ENCODE measurements at places on chromosomes 12 and 14.

- DNase-seq, result no peak
These were observed 109.6 kb downstream of the FOXN3 start for GRCh38 chr14:89307409-89307808.

DNA sequence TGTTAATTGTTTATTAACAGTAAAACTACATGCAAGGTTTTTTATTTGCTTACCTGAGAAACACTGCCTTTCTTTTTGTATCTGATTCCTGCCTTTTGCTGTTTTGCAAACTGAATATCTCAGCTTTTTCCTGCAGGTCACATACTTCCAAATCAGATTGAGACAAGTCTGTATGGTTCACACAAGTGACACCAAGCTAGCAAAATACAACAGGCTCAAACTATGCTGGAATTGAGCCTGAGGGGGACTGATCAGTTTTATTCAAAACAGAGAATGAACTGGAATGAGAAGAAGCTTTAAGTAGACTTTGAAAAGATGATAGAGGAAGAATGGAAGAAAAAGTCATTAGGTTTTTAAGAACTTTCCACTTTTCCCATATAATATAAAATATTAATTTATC is 12.2 kb upstream of the CDK17 start:
- DNase-seq, result no peak

- DNase-seq, result no peak
These were observed 77.2 kb downstream of the CCDC92 start for GRCh38 chr12:123895451-123895850.

GRCh38 chr14:81594012-81594411 is 60.4 kb upstream of the SEL1L start:
- no peak for DNase-seq

DNA sequence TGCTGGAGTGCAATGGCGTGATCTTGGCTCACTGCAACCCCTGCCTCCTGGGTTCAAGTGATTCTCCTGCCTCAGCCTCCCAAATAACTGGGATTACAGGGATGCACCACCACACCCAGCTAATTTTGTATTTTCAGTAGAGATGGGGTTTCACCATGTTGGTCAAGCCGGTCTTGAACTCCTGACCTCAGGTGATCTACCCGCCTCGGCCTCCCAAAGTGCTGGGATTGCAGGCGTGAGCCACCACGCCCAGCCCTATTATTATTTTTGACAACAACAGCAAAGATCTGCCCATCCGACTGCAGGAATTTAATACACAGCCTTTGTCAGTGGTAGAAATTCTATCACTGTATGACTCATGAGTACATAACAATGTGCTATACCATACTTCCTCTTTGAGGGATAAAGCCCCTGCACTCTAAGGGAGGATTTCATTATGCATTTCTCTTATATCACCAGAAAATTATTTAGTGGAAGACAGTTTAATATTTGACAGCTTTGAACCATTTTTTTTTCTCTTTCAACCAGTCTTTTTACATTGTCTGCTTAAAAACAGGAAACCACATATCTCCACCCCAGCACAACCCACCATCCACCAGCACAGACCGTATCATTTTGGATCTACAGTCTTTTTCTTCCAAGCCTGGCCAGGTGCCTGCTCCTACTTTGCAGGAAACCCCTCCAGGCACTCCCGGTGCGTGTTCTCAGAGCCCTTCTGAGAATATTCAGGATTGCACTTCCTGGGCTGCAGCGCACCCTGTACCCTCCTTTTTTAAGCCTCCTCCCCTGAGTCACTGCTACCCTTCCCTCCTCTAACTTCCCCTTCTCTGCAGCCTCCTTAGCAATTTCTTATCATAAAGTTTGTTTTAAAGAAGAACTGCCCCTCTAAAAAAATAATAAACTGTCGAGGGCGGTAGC is 594 bp downstream of the ARHGDIB start:
- DNase-seq, result no peak

DNA sequence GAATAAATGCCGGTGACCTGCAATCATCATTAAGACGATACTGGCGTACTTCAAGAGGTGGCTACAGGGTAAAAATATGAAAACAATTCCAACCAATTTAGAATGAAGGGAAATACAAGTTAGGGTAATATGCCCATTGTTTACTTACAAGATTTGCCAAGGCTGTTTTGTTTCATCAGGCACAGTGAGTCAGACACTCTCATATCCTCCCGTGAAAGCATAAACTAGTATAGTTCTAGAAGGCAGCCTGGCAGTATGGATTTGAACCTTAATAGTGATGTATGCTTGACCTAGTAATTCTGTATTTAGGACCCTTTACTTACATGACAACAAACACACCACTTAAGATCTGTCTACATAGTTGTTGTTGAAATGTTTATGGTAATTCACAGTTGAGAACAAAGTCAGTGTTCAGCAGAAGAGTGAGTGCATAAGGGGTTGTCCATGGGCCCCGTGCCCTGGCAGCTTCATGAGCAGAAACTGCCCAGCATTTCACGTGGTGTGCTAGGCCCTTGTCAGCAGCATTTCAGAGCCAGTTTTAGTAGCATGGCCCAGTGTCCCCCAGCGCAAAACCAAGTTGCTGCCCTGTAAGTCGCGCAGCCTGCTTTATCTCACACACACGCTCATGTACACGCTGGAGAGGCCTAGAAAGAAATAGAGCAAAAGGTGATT is 80.8 kb downstream of the EP400 start:
- DNase-seq, result no peak

DNA sequence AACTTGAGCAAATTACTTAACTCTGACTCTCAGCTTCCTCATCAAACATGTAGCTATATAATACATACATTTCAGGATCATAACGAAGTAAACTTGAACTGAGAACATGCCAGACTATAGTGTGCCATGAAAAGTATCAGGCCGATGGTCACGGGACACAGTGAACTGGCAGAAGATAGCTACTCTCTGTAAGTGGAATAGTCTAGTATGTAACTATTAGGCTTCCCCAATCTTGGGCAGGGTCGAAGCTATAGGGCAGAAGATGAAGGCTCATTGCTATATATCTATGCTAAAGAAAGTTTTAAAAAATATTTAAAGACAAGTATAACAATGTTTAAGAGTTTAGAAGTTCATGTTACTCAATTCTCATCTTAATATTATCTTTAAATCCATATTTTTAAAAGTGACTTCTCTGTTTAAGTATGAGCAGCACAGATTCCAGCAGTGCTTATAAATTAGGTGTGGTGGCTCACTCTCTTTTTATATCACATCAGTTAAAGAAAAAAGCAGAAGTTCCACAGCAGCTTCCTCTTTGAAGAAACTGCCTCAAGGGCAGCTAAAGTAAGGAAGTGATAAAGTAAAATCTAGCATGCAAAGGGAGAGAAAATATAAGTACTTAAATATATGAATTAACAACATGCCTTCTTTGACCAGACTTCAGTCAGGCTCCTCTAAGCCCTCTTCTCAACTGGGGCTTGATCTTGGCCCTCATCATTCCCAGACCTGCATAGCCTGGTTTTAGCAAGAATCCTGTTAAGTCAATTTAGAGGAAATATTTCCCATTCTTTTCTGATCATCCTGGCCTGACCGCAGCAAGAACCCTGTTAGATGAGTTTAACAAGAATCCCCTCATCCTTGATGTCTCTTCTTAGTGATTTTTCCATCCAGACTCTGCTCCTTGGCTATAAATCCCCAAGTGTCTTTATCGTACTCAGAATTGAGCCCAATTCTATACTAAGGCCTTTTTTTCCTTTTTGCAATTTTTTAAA is 8.4 kb upstream of the GLIPR1 start:
- DNase-seq, result no peak

DNA sequence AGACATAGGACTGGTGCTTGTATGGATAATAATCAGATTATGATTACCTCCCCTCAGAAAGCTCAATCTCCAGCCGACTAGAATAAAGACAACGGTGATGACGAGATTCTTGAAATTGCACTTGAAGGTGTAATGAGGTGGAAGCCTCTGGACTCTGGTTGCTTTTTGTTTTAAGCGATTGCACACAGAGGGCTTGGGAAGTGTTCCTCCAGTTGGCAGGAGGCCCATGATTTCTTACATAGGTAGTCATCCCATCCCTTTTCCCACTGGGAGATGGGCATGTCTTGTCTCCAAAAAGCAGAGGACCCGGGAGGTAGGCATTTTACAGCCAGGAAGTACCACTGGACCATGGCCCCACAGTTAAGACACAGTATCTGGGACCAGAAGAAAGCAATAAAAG is 165.7 kb upstream of the FKBP4 start:
- no peak for DNase-seq

GRCh38 chr12:85825746-85826145 is 10.5 kb downstream of the RASSF9 start:
- no peak for DNase-seq

All from stimulated activated CD4-positive, alpha-beta T cell treated with anti-CD3 and anti-CD28 coated beads, Interleukin-15, amount 100 ng/mL, for 1 hour (primary cell).